ENCODE measurements at places on chromosomes 2 and 18. TPM values are rescaled to one million over a fixed set of nuclear protein-coding genes. Genes with fewer than 3 reads are reported as not detected.

Gene C2orf15
- 0.22 TPM for total RNA-seq

Gene ANTXR1
- total RNA-seq, result 0.65 TPM

Gene MC5R
- total RNA-seq, result not detected

Gene EN1
- total RNA-seq, result not detected

Gene SCYGR4
- total RNA-seq, result not detected

Gene CFAP221
- total RNA-seq, result not detected

Gene ABCG8
- total RNA-seq, result not detected

Gene TUBA3D
- total RNA-seq, result not detected

Gene ATP5MC3
- 53.4 TPM for total RNA-seq

Gene FAM237A
- total RNA-seq, result not detected

Gene TCF23
- not detected for total RNA-seq

GRCh38 chr2:206527153-206527552, 83.8 kb downstream of the ADAM23 start:
- DNase-seq, result no peak

DNA sequence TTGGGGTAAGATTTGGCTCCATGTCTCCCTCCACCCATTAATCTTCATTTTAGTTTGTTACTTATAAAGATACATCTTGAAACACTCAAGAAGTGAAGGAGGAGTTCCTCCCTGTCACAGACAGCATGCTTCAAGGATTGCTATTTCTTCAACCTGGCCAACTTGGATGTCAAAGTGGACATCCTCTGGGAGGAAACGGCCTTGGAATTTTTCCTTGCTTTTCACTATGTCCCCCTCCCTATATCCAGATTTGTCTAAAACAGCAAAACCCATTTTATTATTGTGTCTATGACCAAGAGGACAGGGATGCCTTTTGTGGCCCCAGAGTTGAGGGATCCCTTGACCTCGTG, 242.9 kb downstream of the LPIN1 start:
- DNase-seq, result no peak

DNA sequence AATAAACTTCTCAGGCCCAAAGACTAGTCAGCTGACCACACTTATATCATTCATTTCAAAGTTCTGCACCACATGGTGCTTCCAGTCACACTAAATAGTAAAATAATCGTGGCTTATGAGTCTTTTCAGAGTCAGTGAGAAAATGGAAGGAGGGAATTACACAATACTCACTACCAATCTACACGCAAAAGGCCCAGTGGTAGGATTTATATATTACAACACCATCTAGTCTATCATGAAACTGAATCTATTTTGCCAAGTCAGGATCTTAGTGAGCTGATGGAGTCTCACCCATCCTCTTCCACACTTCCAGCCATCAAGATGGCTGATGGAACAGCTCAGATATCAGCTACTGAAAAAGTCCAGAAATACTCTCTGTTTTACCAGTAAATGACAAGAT, 21.9 kb downstream of the INO80D start:
- DNase-seq, result no peak

- DNase-seq, result no peak
Observed at GRCh38 chr18:12774982-12775381, 72.1 kb downstream of the PSMG2 start.

DNA sequence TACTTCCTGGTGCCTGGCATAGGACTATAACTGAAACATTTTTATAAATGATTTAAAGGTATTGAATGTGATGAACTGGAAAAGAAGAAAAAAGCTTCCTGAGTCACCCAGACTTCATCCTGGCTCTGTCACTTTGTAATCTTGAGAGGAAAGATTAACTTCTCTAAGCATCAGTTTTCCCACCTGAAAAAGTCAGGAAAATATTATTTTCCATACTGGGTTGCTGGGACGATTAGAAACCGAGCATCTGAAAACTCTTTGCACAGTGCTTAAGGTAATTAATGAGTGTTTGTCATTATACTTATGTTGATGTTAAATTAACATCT, 71.8 kb downstream of the FMNL2 start:
- DNase-seq, result no peak

DNA sequence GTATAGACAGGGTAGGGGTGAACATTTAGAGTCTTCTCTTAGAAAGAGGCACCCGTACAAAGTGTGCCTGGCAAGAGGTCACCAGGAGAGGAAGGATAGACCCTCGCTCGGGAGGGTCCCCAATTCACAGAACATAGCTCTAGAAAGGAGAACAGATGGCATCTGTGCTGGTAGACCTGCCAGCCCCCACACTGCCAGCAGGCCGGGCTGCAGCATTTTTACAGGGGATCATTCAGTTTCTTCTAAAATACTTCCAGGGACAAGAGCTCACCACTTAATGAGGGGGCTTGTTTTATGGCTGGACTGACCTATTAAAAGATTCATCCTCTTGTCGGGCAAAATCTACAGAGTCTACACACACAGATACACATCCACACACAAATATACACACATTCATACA, 149.9 kb downstream of the SEPTIN10 start:
- no peak for DNase-seq

- peak; percentile 65 for DNase-seq
Observed at GRCh38 chr2:68709421-68709911, 25.1 kb upstream of the ARHGAP25 start.

DNA sequence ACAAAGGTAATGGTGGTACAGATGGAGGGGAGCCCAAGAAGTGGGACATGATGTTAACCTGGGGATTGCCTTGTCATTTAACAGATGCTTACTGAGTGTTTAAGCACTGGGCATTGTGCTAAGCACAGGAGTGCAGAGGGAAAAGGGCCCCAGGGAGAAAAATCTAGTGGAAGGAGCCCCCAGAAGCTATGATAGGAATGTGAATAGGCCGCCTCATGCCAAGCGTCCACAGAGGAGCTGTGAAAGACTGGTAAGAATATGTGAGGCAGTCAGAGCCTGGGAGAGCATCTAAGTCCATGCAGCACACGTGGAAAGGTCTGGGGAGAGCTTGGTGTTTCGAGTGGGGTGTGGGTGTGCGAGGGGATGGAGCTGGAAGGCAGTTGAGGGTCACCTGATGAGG, 5.5 kb downstream of the ZNF532 start:
- no peak for DNase-seq

DNA sequence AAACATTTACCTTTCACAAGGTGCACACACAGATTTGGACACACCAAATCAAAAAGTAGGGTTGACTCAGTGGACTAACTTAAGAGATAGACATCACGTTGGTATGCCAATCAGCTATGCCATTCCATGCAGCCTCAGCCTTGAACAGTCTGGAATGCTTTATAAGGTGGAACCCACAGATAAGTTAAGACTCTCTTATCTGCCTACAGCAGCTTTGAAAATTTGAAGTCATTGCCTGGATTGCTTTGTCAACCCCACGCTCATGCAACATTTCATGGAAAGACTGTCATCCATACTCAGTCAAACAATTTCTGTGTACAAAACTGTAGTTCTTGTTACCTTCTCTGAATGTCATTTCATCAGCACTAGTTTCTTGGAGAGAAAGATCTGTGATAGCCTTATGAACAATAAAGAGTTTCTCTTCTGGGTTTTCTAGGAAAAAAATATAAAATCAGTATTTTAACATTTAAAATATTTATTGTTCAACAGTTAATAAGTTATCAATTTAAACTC, 1.2 kb downstream of the ERMN start:
- no peak for DNase-seq

DNA sequence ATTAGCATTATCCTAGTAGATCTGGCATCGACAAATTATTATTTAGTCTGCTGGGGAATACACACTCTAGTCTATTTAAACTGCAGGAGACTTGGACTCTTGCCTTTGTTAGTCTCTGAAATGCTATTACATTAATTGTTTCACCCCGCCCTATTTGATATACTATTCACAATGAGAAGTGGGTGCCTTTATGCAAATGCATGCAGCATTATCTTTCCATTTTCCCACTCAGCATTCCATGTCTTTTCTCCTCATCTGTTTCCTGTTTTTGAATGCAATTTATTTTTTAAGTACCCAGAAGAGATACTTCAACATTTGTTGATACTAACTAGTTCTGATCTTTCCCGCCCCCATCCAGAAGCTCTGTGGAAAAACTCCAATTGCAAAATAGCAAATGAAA, 395.3 kb upstream of the NXPH2 start:
- DNase-seq, result no peak

DNA sequence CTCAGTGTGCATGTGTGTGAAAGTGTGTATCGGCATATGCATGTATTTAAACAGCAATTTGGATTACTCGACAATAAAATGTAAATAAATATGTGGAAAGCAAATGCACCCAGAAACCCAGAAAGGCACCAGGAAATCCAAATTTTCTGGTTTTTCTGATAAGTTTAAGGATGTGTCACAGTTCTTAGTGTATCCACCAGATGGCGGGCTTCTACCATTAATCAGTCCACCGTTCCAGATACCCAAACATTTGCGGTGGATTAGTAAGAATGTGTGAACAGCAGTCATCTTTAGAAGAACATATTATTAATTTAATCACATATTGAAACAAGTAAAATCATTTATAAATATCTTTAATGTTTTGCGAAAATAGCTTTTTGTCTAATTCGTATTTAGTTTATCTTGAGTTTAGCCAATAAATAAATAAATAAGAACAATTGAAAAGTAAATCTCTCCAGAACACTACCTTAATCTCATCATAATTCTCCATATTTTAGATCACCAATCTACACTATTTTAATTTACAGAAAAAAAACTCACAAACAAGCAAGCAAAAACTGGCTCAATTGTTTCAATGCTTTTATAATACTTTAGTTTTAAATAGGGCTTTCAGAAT, 298.9 kb downstream of the DSEL start:
- peak; percentile 69 for DNase-seq

DNA sequence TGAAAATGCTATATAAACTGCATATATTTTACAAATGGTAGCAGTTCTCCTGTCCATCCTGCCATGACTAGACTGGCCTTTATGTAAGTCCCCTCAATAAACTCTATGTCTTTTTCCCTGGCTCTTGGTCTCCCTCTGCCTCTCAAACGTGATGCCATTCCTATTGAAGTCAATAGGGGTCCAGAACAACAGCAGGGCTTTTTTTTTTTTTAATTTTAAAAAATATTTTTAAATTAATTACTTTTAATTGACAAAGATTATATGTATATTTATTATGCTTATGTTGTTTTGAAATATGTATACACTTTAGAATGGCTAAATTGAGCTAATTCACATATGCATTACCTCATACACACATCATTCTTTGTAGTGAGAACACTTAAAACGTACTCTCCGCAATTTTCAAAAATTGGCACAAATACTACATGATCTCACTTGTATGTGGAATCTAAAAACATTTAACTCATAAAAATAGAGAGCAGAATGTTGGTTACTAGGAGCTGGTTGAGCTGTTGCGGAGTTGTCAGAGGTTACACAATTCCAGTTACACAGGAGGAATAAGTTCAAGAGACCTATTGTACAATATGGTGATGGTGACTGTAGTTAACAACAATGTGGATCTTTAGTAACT, 123.1 kb downstream of the LRRTM4 start:
- no peak for DNase-seq

GRCh38 chr2:174192664-174193063, 55.7 kb downstream of the OLA1 start:
- no peak for DNase-seq

DNA sequence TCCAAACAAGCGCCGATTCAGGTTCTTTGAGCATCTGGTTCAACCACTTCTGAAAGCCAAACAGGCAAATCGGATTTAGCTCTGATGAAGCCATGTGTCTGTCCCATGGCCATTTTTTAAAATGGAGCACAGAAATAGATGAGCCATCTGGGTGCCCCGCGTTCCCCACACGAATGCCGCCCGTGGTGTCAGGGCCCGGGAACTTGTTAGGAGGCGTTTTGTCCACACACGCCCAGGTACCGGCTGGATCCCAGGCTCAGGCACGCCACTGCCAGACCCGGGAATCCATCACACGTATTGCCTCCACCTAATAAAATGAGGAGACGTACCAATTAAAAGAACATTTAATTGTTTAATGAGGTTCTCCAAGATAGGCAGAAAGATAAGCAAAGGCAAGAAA, 374.4 kb upstream of the SALL3 start:
- DNase-seq, result no peak

DNA sequence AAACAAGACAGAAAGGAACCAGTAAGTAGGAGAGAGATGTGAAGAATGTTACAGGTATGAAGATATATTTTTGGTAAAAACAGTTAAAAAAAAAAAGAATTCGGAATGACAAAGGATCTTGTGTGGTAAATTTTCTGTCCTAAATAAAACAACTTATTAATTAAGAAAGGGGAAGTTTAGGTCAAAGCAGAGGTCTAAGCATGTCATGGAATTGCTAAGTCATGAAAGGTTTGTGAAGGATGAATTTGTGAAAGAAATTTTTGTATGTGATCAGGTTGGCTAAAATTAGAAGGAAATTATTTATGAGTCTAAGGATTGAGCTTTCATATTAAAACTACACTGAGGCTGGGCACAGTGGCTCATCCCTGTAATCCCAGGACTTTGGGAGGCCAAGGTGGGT, 11.1 kb upstream of the ALPG start:
- DNase-seq, result no peak

GRCh38 chr18:58190842-58191530, 147.0 kb downstream of the NEDD4L start:
- DNase-seq, result no peak

DNA sequence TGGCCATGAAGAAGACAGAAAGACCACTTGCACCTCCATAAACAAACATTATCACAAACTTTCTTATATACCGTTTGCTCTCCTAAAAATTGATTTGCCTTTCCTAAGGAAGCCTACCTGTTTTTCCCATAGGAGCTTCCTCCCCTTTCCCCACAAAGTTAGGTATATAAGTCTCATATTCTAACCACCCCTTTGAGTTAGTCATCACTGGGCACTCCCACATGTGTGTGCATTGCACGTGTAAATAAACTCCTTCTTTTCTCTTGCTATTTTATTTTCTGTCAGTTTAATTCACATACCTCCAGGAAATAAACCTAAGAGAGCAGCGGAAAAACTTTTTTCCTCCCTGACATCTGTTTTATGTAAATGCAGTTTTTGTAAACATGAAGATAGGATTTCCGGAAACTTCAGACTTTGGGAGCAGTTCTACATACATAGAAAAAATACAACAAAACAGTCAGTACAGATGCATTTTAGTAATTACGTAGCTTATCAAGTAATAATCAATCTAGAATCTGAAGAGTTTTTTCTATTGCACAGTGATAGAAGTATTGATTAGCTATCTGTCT, 46.6 kb downstream of the PLCL1 start:
- DNase-seq, result no peak

DNA sequence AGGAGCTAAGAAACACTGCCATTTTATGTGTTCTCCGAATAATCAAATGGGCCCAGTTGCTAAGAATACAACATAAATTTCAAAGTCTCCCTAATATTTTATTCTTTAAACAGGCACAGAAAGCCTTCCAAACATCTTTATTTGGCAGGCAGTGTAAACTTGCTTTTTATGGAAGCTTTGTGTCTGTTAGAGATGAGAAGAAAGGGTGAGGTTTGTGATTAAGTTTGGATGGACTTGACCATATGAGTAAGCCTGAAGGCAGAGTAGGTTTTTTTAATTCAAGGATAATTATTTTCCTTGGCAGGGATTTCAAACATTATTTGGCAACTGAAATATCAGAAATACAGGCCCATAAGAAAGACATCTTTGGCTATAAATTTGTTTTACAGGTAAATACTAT, 62.9 kb downstream of the COX7A2L start:
- no peak for DNase-seq
